ENCODE measurements at places on chromosomes 1 and 21.

GRCh38 chr1:97571760-97572159 is 349.1 kb downstream of the DPYD start:
- DNase-seq, result no peak

DNA sequence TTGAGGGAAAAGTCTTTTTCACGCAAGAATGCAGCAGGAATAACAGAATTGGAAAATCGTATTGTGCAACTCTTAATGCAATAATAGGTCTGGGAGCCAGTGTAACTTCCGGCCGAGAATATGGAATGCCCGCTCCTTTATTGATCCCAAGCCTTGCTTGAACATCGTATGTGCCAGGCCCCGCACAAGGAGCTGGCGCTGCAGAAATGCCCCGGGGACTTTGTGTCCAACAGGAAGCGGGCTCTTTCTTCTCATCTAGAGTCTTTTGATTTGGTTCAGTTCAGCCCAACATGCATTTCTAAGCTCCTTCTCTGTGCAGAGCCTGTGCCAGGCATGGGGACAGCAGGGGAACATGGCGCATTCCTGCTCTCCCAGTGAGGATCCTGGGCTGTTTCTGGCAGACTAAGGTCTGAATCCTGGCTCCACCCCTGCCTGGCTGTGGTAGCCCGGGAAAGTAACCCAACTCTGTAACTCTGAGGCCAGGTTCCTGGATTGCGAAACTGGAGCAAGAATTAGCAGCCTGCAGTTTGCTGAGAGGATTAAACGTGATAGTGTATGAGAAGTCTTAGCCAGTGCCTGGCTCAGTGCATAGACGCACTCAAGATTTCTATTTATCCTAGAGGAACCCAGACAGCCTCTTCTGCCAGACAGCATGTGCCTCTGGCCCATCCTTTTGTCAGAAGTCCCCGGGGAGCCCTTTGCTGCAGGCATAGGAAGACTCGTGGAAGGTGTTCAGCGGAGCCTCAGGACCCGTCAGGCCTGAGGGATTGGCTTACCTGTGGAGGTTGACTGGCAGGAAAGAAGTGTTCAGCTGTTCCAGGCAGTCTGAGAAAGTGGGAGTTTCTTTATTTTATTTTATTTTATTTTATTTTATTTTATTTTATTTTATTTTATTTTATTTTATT is 987 bp upstream of the CDCP2 start:
- peak; percentile 59 for DNase-seq

GRCh38 chr1:60890664-60891063 is 191.7 kb upstream of the NFIA start:
- no peak for DNase-seq

DNA sequence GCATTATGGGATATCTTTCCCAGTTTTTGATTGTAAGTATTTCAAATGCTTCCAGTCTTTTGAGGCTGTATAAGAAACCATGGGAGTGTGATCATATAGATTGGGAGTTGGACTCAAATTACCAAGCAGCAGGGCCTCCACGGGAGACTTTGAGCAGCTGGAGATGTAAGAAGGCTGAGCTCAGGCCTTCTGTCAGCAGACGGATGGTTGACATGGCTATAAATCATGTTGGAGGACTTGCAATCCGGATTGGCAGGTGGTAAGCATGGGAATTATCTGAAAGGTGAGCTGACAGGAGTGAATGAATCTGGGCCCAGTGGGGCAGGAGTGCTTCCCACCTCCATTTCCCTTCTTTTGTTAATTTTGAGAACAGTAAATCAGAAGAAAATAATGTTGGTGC is 83.2 kb upstream of the PPM1J start:
- DNase-seq, result no peak

- DNase-seq, result no peak
Observed at GRCh38 chr1:8674912-8675311, 142.5 kb downstream of the RERE start.
